ENCODE measurements at places on chromosomes 2 and 18. TPM values are rescaled to one million over a fixed set of nuclear protein-coding genes. Genes with fewer than 3 reads are reported as not detected.
A peak's percentile ranks its signal among the peaks of the same experiment; 100 is the strongest.

GRCh38 chr2:113848758-113849415 lies 41.0 kb upstream of the ACTR3 start:
- DNase-seq, result no peak

The PRSS56 gene
- total RNA-seq, result not detected

- no peak for DNase-seq
Observed at GRCh38 chr2:191003405-191004309, 10.3 kb downstream of the STAT1 start.

The IL36RN gene
- not detected for total RNA-seq

- DNase-seq, result peak; percentile 90
Observed at GRCh38 chr2:127094509-127095366, 12.2 kb downstream of the BIN1 start.

- DNase-seq, result no peak
Observed at GRCh38 chr2:146244830-146245229, 1600.0 kb upstream of the ACVR2A start.

The PGAP1 gene
- total RNA-seq, result 10.1 TPM

The BARD1 gene
- total RNA-seq, result 9.8 TPM
